Esophagus mucosa (tissue), 1 donor: ENCODE measurements at places on chromosomes 3 and 15.

DNA sequence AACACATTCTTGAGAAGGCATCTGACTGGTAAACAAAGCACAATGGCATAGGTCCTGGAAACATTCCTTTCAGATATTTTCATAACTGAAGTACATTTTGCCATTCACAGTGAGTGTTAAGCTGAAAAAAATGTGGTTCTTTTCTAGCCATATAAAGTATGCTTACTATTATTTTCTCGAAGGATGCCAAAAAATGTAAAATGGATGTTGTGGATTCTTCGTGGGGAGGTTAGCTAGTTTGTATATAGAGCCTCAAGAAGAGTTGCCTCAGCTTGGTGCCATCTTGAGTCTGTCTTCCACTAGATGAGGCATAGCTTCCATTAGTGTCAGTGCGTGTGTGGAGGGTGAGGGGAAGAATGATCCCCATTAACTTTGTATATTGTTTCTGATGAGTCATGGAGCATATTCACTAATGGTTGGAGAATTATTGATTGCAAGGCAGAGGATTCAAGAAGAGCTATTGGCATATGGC is 4.1 kb downstream of the MBNL1 start:
- no peak for ATAC-seq

DNA sequence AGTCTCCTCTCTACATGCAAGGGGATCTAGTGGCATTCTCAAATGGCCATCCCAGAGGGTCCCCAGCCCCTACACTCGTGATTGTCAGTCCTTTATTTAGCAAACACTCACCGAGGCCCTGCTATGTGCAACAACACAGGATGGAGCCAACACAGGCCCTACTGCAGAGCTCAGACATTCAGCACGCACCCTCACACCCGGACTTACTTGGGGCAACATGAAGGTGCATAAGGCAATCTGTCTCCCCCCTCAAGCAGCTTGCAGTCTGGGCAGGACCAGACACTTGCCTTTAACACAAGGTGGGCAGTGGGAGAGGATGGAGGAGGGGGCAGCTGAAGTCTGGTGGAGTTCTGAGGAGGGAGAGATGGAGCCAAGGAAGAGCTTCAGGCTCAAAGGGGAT is 258.4 kb downstream of the XXYLT1 start:
- ATAC-seq, result no peak

- no peak for ATAC-seq
Measured at GRCh38 chr15:64185146-64185911, 22.5 kb upstream of the PPIB start.

DNA sequence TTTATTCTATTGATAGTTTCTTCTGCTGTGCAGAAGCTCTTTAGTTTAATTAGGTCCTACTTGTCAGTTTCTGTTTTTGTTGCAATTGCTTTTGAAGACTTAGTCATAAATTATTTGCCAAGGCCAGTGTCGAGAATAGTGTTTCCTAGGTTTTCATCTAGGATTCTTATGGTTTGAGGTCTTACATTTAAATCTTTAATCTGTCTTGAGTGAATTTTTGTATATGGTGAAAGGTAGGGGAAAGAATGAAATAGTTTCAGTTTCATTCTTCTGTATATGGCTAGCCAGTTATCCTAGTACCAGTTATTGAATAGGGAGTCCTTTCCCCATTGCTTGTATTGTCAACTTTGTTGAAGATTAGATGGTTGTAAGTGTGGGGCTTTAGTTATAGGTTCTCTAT is 10.6 kb upstream of the GCSAM start:
- no peak for ATAC-seq

DNA sequence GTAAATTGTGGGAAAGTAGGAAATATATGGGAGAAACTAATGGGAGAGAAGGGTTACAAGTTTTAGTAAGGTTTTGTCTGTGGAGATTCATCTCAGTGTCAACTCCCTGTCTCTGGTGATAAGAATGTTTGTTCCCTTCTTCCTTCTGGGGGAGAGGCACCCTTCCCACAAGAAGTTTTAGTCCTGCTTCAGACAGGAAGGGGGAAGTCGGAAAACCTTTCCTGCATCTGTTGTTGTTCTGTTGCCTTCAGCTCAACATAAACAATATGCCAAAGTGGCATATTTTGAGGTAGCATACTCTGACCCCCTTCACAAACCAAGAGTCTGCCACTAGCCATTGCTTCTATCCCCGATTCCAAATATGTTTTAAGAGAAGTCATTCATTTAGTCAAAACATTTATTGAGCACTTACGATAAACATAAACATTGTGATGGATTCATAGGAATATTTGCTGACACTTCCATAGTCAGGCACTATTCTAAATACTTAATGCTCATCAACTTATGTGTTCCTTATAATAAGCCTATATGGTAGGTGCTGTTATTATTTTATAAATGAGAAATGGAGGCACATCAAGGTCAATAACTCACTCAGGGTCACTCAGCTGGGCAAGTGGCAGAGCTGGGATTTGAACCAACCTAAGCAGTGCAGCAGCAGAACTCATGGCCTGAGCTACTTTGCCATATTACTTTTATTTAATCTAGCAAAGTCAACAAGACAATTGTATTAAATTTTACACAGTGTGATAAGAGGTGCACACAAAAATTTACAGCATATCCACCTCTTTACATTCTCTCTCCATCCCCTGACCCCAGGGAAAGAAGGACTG is 34.2 kb upstream of the TIMP4 start:
- no peak for ATAC-seq

GRCh38 chr3:40885430-40885829 is 313.9 kb upstream of the CTNNB1 start:
- no peak for ATAC-seq

- ATAC-seq, result no peak
Measured at GRCh38 chr3:149276619-149277018, 55.0 kb upstream of the CP start.
